ENCODE measurements at places on chromosomes 6 and 20.

GRCh38 chr20:35091816-35092523 lies 637 bp downstream of the TRPC4AP start:
- no peak for DNase-seq

DNA sequence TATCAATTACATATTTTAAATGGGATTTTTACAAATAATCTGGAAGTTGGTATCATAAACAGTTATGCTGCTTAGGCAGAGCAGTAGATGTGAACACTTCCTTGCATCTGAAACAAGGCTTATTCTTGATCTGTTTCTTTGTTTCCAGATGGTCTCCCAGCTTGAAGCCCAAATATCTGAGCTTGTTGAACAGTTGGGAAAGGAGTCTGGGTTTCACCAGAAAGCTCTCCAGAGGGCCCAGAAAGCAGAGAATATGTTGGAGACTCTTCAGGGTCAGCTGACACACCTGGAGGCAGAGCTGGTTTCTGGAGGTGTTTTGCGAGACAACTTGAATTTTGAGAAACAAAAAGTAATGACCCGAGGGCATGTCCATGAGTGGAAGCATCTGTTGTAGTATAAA lies 91.9 kb downstream of the CCDC170 start:
- no peak for DNase-seq

- no peak for DNase-seq
Measured at GRCh38 chr20:62320581-62321354, 18.0 kb downstream of the ADRM1 start.

- DNase-seq, result no peak
Measured at GRCh38 chr6:37492236-37492972, 7.3 kb downstream of the CCDC167 start.

DNA sequence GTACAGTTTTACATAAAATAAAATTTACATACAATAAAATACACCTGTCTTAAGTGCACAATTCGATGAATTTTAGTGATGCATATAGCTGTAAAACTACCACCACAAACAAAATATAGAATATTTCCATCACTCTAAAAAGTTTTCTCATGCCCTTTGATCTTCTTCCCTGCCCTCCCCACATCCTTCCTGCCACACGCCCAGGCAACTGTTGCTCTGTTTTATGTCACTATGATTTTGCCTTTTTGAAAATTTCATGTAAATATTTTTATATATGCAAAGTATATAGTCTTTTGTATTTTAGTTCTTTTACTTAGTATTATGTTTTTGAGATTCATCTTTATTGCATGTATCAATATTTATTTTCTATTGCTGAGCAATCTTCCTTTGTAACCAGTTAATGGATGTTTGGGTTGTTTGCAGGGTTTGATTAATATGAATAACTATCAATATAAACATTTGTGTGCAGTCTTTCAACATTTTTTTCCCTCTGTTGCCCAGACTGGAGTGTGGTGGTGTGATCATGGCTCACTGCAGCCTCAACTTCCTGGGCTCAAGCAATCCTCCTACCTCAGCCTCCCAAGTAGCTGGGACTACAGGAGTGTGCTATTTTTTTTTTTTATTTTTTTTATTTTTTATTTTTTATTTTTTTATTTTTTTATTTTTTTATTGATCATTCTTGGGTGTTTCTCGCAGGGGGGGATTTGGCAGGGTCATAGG lies 23.8 kb upstream of the SAMHD1 start:
- DNase-seq, result peak; percentile 34

DNA sequence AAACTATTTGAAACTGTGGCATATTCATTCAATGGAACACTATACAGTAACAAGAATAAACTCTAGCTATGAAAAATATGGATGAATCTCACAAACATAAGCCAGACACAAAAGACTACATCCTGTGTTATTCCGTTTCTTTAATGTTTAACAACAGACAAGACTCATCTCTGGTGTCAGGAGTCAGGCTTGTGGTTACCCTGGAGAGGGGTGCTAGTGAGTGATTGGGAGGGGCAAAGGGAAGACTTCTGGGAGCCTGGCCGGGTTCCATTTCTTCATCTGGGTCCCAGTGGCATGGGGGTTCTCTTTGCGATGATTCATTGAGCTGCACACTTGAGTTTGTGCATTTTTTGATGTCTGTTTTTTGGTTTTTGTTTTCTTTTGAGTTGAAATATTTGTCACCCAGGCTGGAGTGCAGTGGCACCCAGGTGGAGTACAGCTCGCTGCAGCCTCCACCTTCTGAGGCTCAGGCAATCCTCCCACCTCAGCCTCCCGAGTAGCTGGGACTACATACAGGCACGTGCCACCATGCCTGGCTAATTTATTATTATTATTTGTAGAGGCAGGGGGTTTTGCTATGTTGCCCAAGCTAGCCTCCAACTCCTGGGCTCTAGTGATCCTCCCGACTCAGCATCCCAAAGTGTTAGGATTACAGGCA lies 21.2 kb upstream of the TTPAL start:
- no peak for DNase-seq

DNA sequence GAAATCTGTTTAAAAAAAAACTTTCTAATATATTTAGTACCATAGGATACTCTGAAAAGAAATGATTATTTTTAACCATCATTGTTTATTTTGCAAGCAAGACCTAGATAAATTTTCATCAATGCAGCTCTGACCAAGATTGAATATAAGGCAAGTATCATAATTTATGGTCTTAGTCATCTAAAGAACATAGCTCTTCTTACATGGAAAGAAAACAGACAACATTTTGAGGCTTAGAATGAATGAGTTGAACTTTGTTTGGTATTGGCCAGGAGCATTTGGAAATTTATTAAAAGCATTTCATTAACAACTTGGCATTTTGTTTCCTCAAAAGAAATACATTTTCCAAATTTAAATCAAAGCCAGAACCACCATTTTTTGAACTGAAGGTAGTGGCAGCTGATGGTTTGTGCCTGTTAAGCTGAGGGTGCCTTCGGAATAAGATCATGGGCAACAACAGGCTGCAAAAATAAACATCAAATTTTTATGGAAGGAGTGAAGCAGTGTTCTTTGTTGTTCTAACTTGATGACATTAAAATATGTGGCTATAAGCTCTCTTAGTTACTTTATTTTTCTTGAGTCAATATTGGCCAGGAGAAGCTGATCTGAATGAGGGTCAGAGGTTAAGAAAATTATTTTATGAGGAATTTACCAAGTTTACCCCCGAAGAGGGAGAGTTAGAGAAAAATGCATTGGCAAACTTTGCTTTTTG lies 6.7 kb upstream of the ATXN1 start:
- no peak for DNase-seq

GRCh38 chr6:37516920-37517405 lies 17.3 kb upstream of the CCDC167 start:
- DNase-seq, result no peak

- no peak for DNase-seq
Measured at GRCh38 chr6:100948381-100949133, 67.4 kb upstream of the ASCC3 start.

- DNase-seq, result no peak
Measured at GRCh38 chr6:74492587-74492986, 713.3 kb downstream of the COL12A1 start.

- DNase-seq, result peak; percentile 6
Measured at GRCh38 chr6:125191916-125192609, 38.5 kb downstream of the TPD52L1 start.

DNA sequence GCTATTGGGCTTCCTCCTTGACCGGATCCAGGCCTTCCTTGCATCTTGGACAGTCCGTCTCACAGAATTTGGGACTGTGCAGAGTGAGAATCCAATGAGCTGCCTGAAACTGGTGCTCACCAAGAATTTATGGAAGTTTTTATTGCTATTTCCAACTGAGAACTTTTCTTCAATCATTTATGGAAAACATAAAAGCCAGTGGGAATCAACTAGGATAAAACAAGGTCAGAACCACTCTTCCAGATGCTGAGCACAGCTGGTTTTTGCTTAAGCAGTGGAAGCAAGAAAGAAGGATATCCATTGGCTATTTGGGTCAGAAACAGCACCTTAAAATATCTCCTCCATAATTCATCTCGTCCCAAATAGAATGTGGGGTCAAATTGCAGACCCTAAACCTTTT lies 74.2 kb downstream of the CD83 start:
- DNase-seq, result no peak

DNA sequence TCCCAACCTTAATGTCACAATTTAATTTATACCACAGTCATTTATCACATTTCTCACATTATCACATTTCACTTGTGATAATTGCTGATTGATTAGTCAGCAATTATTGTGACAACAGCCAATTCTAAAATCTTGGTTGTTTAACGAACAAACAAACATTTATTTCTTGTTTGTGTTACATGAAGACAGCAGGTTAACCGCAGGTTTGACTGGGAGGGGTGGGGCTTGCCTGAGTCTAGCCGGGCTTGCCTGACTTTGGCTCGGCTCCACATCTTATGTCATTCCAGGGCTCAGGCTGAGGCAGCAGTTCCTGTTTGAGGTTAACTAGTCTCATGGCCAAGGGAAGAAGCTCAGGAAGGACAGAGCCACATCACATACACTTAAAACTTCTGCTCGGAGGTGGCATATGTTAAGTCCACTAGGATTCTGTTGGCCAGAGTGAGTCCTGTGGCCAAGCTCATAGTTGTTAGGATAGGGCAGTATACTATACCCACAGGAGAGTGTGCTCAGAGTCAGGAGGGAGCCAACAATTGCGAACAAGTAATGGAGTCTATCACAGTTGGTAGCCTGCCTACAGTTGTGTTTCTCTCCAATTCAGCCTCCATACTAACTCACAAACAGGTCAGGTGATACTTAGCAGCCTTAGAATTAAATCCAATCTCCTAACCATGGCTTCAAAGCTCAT lies 90.0 kb upstream of the IFNGR1 start:
- DNase-seq, result no peak

- DNase-seq, result no peak
Measured at GRCh38 chr20:62882426-62882825, 20.8 kb upstream of the TCFL5 start.

DNA sequence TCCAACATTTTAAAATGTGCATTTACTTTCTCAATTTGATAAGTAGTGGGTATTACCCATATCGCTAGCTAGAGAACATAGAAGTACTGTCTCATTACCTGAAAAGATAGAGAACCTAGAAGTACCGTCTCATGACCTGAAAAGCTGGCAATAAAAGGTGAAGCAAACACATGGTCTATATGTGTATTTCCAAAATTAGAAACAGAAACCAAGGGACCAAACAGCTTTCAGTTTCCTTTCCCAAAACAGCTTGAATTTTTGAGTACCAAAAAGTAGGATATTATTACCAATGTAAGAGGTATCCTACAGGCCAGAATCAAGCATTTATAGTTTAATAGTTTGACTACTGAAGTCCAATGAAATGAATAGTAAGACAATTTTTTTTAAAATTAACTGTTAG lies 77.2 kb downstream of the KIF13A start:
- no peak for DNase-seq

- no peak for DNase-seq
Measured at GRCh38 chr6:110125361-110125760, 54.1 kb downstream of the WASF1 start.

DNA sequence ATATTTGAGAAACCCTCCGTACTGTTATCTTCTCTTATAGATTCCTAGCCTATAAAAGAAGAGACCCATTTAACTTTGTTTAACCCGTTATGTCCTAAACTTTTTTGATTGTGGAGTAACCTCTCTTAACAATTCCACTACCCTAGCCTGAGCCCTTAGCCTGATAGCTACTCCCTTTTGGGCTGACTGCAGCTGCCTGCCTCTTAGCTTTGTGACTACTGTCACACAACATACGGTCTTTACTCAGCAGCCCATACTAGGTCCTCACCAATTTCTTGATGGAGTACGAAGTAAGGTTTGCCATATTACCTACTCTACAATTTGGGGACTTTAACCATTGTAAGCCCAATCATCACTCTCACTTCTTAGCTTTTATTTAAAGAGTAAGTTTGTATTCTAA lies 72.7 kb downstream of the QRSL1 start:
- DNase-seq, result no peak

DNA sequence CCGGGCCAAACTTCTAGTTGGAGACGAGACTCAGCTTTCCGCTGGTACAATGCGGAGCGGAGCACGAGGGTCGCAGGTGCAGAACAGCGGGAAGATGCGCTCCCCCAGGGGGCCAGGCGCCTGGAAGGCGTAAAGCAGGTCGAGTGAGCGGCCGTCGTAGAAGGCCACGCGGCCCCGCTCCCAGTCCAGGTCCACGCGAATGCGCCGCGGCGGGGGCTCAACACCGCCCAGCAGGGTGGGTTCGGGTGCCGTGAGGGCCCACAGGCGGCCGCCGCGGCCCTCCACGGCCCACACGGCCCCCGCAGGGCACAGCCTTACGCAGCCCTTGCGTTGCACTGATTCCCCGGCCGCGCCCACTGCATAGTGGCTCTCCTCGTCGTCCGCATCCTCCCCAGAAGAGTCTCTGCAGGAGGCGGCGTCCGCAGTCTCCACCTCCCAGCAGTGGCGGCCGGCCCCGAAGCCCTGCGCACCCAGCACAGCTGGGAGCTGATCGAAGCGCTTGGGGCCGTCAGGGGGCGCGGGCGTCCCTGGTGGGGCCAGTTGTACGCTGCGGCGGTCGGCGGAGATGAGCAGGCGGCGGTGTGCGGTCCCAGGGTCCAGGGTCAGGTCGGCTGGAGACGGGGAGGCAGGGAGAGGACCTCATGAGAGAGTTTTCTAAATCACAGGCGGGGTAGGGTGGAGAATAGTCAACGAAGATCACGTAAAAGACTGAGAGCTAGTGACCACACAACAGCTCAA lies 4.3 kb downstream of the PPP1R11 start:
- no peak for DNase-seq

DNA sequence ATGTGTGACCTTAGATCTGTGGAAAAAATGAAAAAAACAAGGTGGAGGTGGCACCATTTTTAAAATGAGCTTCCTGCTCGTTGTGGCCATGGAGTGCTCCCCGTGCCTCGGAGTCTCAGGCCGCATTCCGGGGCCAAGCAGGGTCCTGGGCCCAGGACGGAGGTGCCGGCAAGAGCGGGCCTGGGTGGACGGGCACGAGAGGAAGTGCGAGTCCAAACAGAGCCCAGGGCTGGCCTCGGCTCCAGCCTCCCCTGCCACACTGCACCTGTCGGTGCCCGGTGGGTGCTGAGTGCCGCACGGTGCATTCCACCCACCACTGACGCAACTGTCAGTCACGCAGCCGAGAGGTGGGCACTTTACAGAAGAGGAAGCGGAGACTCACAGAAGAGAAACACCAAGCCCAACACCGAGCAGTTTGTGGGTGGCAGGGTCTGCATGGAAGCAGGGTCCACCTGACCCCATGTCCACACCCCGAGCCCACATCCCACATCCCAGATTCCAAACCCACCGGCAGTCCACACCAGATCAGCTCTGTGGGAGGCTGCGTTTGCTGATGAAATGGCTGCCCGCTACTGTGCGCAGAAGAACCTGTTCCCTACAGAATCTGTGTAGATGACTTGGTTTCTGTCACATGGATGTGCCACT lies 97.7 kb downstream of the PSMB1 start:
- no peak for DNase-seq

GRCh38 chr6:138161338-138162110 lies at the start of gene ARFGEF3:
Gene ARFGEF3 (plus strand): TSS chr6:138161939. CDS start chr6:138162087, 148 bp downstream.
- DNase-seq, result no peak

GRCh38 chr6:56934876-56935275 lies 20.0 kb upstream of the BEND6 start:
- DNase-seq, result no peak

GRCh38 chr20:41649489-41649888 lies 31.3 kb upstream of the CHD6 start:
- DNase-seq, result no peak

GRCh38 chr6:33199687-33200218 lies 712 bp downstream of the RXRB start:
- DNase-seq, result peak; percentile 61
